Transverse colon (tissue), 4 donors: ENCODE measurements at places on chromosomes 4 and X. TPM values are rescaled to one million over a fixed set of nuclear protein-coding genes. Genes with fewer than 3 reads are reported as not detected.

GRCh38 chr4:132276185-132276584 is 872.9 kb upstream of the PCDH10 start:
- DNase-seq: no peak

DNA sequence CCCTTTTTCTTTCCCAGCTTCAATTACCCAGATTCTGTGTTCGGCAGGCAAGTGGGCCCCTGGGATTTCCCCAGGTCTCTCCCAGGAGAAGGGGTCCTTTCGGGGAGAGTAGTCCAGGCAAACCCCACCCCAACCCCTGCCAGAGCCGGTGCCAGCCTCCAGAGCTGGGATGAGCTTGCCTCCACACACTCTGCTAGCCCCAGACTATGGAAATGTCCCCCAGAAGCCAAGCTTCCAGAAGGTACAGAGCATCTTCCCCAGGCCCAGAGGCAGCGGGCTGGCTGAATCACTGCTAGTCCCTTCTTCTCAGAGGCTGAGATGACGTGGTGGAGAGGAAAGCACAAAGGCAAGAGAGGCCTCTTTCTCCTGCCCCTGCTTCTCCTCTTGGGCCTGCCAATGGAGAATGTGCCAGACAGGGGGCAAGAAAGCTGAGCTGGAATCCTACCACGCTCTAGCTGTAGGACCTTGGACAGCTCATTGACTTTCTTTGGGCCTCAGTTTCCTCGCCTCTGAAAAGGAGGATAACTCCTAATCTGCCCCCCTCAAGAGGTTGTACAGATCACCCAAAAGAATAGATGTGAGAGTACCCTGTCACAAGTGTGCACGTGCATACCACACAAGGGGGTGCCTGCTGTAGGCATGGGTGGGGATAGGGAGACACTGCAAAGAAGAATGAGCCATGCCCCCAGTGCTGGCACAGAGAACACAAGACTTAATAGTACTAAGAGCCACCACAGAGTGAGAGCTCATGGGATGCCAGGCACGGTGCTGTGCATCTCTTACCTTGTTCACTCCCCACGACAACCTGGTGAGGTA is 2.1 kb downstream of the SASH3 start:
- no peak for DNase-seq

GRCh38 chr4:20323991-20324390 is 72.3 kb downstream of the SLIT2 start:
- DNase-seq: no peak

DNA sequence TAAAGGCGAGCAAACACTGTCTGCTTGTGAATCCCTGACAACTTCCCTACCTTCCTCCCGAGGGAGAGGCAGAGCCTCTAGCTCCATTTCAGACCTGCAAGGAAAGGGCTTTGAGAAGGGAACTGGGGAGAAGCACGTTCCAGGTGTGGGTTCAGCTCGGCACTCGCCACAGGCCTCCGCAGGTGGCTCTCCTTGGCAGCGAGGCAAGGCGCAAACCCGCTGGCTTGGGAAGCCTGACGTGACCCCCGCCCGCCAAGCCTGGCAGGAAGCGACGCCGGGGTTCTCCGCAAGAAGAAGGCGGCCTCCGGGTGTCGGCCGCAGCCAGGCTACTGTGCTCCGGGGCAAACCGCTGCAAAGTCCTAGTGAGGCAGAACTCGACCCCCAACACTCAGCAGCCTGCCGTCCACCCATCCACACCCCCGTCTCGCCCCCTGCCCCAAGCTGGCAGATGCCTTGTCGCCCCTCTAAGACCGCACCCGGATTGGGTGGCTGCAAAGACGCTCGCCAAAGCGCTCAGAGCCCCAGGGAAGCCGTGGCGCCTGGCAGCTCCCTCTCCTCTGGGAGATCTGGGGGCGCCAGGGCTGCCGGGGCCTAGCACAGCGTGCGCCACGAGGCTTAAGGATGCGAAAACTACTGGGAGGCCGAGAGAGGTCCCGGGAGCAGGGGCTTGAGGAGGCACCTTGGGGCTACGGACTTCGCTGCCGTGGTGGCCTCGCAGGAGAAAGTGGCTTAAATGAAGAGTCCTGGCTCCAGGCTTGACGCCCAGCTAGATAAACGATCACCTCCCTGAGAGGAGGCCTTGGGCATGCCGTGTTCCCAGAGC is 21.8 kb downstream of the NKX3-2 start:
- DNase-seq: no peak

DNA sequence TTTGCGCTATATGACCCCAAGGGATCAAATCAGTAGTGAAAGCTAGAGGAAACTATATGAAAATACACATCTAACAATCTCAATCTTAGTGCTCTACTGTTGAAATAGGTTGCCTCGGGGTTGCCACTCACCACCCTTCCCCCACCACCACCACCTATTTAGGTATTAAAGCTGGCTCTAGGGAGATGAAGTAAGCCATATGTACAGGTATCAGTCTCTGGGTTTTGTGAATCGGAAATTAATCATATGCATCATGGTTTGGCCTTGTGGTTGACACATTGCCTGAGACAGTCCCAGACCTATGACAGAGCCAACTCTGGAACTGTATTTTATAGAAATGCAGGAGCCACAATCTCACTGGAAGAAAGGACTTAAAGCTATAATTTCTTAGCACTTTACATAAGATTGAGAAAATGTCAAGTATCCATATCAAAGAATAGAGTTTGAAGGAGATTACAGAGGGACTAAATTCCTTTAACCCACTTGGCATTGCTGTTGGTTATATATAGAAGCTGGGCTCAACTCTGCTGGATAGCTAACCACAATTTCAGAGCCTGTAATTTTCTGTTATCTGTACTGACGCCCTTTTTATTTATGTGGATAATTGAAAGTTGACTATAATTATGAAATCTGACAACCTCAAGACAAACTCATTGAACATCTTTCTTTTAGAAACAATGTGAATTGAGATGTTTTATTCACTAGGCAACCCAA is 26.7 kb upstream of the BMP2K start:
- DNase-seq: no peak

Gene SLC7A11
- total RNA-seq: under 0.01 TPM
